Endothelial cell (in vitro differentiated cells): ENCODE measurements at places on chromosomes 6 and 20.

DNA sequence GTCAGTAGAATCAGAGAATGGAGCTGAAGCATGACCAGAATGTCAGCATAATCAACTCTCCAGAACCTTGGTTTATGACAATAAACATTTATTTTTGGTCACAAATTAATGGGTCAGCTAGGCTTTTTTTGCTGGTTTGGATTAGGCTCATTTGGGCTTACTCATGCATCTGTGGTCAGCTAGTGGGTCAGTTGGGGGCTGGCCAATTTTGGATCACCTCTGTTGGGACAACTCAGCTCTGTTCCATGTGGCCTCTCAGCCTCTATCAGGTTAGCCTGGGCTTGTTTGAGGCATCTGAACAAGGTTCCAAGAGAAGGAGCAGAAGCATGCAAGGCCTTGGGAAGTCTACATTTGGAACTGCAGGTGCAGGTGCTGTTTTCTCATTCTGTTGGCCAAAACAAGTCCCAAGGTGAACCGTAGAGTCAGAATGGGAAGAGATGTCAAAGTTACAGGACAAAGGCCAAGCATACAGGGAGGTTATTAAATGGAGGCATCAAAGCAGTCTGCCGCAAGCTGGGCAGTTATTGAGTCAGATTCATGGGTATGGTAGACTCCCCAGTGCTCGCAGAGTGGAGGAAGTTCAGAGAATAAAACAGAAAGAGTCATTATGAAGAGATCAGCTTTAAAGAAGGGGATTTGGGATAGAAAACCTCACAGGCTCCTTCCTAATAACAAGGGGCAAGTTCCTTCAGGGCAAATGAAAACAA is 173.0 kb downstream of the PLCB4 start:
- H3K27ac ChIP-seq: no peak overlapping the region
- H3K27me3 ChIP-seq: peaks cover 4% of the 10 kb centered on the region
- peaks cover 4% of the 10 kb centered on the region for H3K4me1 ChIP-seq
- no peak for DNase-seq
- H3K36me3 ChIP-seq: no peaks in the 10 kb centered on the region

DNA sequence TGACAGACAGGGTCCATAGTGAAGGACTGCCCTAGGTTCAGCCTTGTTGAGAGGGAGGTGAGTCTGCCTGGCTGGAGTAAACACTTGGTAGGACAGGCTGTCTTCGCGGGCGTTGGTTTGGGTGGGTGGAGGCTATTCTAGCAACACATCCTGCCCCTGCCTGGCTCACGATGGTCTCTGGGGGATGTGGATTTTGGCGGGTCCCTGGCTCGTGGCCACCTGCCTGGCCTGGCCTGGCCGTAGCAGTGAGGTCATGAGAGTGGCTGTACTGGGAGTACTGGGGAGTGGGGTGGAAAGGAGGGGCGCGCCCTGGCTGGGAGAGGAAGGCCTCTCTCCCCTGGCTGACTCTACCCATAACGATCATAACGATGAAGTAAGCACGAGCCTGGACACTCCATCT is 30.2 kb upstream of the MRPS18A start:
- peaks cover 4% of the 10 kb centered on the region for H3K4me1 ChIP-seq
- H3K27ac ChIP-seq: no peak overlapping the region
- DNase-seq: no peak
- H3K4me3 ChIP-seq: no peak overlapping the region
- H3K36me3 ChIP-seq: no peaks in the 10 kb centered on the region

DNA sequence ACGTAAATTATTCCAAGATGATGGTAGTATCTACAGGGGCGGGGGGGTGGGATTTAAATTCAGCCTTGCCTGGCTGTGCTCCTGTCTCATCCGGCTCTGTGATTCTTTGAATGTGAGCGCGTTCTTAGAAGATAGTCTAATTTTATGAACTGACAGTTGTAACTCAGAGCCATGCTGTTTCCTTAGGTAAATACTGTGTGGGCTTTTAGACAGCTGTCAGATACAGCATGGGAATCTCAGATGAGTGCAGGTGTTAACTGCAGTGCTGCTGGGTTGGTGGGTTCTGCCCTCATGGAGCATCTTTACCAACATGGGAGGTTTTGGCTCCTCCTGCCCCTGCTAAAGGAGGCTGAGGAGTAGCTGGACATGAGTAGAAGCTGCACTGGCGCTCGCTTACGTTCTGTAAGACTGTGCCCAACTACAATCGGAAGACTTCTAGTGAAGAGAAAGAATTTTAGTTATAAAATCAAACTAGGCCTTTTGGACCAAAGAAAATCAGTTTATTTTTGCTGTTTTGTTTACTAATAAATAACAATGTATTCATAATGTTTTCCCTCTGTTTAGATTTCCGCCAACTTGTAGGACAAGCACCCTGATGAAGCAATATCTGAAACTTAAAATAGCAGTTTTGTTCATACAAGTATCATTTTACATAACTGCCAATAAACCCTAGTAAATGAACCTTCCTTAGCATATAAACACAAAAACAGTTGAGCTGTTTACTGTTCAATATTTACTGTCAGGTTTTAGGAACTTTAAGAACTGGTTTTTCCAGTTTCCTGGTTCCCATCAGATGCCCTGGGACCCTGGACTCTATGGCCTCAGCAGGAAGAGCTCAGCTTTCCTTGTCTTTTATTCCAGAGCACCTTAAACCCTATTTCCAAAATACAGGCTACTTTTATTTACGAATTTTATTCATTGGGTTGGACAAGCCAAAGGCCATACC is 66.1 kb downstream of the FAM120B start:
- peaks cover 31% of the 10 kb centered on the region for H3K36me3 ChIP-seq
- no peaks in the 10 kb centered on the region for H3K27me3 ChIP-seq
- H3K27ac ChIP-seq: no peak overlapping the region
- H3K4me1 ChIP-seq: peaks cover 22% of the 10 kb centered on the region
- DNase-seq: no peak

DNA sequence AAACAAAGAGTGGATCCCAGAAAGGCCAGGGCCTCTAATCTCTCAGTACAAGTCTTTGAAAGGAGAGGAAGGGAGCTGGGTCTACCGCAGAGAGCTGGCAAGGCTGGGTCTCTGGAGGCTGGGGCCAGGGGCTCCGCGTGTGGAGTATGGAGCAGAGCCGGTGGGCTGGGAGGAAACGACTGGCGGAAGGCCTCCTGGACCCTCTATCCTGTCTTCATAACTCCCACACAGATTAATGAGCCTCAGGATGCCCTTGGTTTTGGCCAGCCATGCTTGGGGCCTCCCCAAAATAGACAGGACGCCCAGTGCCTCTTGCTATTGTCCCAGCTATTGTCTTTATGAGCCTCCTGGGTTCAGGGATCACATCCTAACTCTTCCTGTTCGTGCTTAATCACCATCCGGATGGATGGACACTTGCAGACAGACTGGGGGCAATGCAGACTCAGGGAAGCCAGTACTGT is 306.4 kb downstream of the DHX35 start:
- peaks cover 4% of the 10 kb centered on the region for H3K27me3 ChIP-seq
- H3K4me3 ChIP-seq: no peak overlapping the region
- no peak for DNase-seq
- H3K4me1 ChIP-seq: peaks cover 19% of the 10 kb centered on the region
- no peaks in the 10 kb centered on the region for H3K36me3 ChIP-seq
- H3K27ac ChIP-seq: no peak overlapping the region
